ENCODE measurements at places on chromosomes 3 and 15. TPM values are rescaled to one million over a fixed set of nuclear protein-coding genes. Genes with fewer than 3 reads are reported as not detected.

GRCh38 chr3:70558956-70559355, 246.5 kb upstream of the MDFIC2 start:
- DNase-seq, result no peak

GRCh38 chr3:128358156-128358895, 108.4 kb downstream of the DNAJB8 start:
- no peak for DNase-seq

GRCh38 chr15:61342390-61342789, 113.3 kb upstream of the RORA start:
- DNase-seq, result no peak

GRCh38 chr15:65620833-65621232, 905 bp upstream of the SLC24A1 start:
- DNase-seq, result no peak

DNA sequence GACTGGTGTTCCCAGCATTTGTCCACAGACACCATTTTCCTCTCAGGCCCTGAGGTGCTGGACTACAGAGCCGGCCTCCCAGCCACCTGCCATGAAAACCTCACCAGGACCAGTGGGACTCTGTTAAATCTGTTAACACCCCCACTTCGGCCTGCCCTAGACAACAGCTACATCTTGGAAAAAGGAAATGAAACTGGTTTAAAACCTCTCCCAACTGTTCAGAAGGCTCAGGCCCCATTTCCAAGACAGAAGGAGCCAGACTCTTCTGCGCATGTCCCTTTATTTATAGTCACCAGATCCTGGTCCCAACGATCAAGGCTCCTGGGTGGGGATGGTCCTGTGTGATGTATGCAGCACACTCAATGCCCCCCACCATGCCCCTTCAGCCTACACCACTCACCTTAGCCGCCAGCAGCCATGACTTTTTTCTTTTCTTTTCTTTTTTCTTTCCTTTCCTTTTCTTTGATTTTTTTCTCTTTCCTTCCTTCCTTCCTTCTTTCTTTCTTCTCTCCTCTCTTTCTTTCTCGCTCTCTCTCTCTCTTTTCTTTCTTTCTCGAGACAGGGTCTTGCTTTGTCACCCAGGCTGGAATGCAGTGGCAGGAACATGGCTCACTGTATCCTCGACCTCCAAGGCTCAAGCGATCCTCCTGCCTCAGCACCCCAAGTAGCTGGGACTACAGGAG, 25.5 kb upstream of the FLNB start:
- DNase-seq, result no peak

GRCh38 chr3:195133462-195133861, 137.5 kb downstream of the XXYLT1 start:
- DNase-seq, result no peak

GRCh38 chr3:184884359-184885017, 72.5 kb downstream of the VPS8 start:
- no peak for DNase-seq

DNA sequence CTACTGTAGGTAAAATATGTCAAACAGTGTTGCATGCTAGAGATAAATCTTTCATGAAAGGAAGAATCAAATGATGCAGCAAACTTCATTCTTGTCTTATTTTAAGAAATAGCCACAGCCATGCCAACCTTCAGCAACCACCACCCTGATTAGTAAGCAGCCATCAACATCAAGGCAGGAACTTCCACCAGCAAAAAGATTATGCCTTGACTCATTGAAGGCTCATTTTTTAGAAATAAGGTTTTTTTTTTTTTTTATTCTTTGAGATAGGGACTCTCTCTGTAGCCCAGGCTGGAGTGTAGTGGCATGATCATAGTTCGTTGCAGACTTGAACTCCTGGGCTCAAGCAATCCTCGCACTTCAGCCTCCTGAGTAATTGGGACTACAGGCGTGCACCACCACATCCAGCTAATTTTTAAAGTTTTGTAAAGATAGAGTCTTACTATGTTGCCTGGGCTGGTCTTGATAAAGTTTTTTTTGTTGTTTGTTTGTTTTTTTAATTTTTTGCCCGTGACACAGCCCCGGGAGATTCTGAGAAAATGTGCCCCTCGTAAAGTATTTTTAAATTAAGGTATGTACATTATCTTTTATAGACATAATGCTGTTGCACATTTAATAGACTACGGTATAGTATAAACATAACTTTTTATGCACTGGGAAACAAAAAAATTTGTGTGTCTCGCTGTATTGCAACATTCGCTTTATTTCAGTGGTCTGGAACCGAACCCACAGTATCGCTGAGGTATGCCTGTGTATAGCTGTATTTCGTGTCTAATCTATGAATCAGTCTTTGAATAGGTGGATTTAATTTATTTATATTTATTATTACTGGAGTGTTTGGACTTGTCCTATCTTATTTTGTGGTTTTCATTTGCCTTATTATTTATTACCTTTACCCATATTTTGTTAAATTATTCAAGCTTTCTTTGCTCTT, 23.3 kb downstream of the SNRK start:
- DNase-seq, result no peak

- DNase-seq, result peak; percentile 35
Observed at GRCh38 chr15:55168350-55168974, 28.3 kb downstream of the RSL24D1 start.

DNA sequence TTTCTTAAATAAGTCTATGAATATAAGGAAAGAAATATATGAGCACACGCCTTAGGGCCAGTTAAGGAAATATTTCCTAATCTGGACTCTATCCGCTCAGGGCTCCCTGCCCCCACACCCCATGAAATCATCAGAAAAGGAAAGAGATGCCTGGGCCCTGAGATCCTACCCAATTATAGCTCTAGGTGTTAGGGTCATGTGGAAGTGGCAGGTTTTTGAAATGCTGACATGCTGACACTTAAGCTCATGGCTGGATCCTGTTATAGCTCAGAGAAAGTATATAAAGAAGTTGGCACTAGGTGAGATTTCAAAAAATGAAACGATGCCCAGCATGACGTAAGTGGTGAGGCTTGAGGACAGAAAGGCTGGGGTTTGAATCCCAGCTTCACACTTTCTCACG, 43.5 kb upstream of the AKAP13 start:
- no peak for DNase-seq

Gene SFMBT1
- total RNA-seq, result 6.2 TPM

Gene CA12
- total RNA-seq, result not detected
